T-cell (primary cell): ENCODE measurements at places on chromosomes 3 and 15.

DNA sequence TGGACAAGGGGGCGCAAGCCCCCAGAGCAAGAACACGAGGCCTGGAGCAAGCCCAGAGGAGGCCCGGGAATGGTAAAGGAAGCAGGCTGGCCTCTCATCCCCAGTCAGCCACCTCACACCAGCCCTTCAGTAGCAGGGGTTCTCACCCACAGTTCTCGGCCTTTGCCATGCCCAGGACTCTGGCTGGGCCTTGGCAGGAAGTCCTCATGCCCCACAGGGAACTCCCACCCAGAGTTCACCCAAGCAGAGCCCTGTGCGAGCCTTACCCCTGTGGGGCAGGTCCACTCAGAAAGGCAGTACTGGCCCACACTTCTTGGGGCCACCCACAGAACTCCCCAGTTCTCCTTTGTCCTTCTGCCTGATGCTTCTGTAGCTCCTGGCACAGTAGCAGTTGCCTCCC is 30.3 kb downstream of the CYP11A1 start:
- no peak for DNase-seq

DNA sequence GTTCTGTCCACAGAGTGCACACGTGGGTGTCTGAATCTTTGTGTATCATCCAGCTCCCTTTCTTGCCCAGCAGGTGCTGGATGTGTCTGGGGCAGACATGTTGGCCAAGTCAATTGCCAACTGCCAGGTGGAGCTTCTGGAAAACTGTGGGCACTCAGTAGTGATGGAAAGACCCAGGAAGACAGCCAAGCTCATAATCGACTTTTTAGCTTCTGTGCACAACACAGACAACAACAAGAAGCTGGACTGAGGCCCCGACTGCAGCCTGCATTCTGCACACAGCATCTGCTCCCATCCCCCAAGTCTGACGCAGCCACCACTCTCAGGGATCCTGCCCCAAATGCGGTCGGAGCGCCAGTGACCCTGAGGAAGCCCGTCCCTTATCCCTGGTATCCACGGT is 12.5 kb upstream of the RPP14 start:
- DNase-seq, result no peak

GRCh38 chr3:10743366-10744097 is 72.5 kb upstream of the SLC6A11 start:
- no peak for DNase-seq

DNA sequence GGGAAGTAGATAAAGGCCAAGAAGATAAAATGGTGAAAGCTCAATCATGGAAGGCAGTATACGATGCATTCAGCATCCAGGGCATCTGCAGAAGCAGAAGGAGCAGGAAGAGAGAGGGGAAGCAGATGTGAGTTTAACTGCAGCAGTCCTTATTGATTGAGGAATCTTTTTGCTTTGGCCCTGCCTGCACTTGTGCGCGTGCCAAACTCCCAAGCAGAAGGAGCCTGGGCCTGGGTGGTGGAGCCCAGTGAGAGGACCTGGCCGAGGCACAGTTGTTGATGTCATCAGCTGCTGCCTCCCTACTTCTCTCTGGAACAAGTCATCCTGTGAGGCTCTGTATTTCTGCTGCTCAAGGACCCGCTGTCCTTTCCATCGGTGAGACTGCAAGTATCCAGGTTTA is 65.5 kb upstream of the ROPN1 start:
- DNase-seq, result no peak

DNA sequence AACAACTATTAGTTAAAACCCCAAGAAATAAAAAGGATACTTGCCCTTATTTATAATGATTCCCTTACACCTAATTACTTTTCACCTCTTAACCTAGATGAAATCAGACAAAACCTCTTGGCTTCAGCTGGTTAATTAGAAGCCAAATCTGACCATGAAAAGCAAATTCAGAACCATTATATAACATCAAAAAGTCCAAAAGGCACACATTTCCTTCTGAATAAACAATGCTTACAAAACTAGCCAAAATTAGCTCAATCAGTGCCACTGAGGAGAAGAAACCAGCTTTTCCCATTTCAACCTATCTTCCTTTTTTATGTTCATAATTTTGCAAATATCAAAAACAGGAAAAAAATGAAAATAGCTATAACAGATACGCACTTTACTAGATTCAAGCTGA is 3.2 kb downstream of the EHHADH start:
- DNase-seq, result no peak

DNA sequence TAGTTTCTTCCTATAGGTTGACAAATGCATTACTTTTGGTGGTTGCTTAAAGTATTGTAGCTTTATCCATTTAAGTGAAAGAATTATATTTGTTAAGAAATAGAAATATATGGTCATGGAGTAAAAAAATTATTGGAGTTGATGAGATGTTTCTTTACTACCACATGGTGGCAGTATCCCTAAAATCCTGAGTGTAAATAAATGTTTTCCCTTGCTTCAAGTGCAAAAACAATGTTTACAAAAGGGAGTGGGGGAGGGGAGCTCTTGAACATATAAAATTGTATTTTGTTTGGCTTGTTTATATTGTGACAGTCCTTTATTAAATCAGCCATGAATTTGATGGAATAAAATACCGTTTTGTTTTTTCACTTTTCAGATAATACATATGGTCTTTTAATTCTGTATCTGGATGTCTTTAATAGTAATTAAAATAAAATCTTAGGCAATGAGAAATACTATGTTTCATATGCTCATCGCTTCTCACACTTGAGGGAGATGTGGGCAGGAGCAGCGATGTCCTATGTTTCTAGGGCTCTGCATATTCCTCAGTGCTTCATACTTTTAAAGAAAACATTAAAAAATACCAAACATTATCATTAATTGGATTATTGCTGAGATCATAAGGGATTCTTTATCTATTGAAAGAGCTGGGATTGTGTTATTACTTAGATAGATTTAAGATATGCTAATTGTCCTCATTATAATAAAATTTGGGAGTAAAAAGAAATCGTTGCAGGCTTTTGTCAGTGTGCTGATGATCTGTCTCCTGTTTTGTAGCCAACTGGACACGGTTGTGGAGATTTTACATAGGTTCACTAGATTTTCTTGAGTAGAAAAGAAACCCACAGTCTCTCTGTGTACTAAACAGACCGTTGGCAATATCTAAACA is 349.7 kb downstream of the TUSC7 start:
- DNase-seq, result no peak

GRCh38 chr15:52112203-52112750 is 298 bp downstream of the BCL2L10 start:
- DNase-seq, result peak; percentile 40

- DNase-seq, result no peak
Observed at GRCh38 chr15:90837094-90837493, 31.3 kb upstream of the FURIN start.

DNA sequence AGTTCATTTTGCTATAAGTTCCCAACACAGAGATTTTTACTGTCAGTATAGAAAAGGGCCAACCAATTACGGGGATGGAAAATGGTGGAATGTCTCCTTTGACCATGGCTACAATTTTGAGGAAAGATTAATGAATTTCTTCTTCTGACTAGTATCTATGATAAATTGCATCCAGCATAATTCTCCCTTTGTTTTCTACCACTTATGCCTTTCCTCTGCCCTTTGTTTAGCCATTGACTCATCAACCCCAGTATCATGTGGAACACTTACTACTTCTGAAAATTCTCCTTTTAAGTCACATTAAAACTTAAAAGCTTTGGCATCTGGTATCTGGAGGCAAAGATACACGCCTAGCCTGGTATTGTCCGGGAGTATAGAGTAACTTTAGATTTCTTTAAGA is 92.9 kb upstream of the CADPS start:
- DNase-seq, result no peak

DNA sequence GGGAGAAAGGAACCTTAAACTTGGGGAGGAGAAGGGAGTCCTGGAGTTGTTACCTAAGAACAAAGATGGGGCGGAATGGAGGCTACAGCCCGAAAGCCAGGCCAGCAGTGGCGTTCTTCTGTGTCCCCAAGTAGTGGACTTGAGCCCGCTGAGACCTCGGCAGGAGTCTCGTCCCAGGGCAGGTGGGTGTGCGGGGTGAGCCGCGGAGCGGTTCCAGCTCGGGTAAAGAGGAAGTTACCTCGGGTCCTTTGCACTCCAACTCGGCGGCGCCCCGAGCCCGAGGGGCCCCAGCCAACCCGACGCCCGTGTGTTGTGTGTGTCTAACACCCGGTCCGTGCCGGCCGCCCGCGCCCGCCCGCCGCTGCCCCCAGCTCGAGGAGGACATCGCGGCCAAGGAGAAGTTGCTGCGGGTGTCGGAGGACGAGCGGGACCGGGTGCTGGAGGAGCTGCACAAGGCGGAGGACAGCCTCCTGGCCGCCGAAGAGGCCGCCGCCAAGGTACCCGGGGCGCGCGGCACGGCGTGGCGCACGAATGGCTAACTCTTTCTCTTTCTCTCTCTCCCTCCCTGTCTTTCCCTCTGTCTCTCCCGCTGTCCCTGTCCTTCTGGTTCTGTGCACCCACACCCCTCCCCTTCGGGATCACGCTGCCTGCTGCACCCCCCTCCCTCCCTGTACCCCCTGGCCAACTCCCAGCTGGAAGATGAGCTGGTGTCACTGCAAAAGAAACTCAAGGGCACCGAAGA is 959 bp downstream of the TPM1 start:
- no peak for DNase-seq

DNA sequence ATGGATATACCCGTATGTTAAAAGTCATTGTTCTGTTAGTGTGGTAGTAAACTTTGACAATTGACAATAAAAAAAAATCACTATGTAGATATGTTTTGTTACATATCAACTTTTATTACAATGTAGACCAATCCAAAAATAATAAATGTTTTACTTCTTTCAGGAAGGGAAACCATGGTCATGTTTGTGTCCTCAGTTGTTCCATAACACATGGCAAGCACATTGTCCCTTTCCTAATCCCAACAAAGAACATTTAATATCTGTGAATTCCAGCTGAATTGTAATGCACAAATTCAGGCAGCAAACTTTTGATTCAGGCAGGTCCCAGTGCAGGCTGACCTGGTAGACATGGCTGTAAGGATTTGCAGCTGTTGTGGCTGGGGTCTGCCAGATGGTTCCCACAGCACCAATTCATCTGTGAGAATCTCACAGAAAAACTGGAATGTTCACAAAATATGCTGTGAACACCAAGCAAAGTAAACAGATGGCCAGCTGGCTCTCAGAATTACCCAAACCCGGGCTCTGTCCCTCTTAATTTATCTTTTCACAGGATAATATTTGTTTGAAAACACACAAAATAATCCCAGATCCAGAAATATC is 1.9 kb upstream of the SPG21 start:
- no peak for DNase-seq

DNA sequence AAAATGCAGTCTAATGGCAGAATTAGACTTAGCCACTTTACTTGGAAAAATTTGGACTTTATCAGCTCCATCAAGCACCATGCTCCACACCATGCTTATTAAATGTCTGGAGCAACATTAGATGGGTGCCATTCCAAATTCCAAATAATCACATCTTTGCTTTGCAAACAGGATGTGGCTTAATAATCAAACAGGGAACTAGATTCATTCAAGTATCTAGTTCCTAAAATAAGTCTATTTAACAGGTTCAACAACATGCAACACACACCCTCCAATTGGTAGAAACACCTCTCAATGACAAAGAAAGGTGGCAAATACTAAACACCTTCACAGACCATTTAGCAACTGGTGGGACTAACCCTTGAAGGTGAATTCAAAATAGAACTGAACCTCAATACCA is 3.5 kb downstream of the HEXA start:
- no peak for DNase-seq

GRCh38 chr3:36428445-36428844 is 48.1 kb downstream of the STAC start:
- DNase-seq, result no peak

- DNase-seq, result no peak
Observed at GRCh38 chr15:57735431-57735830, 28.9 kb downstream of the POLR2M start.

- peak; percentile 52 for DNase-seq
Observed at GRCh38 chr15:28935316-28935715, 49.5 kb downstream of the APBA2 start.

- DNase-seq, result no peak
Observed at GRCh38 chr3:107208796-107209195, 168.4 kb upstream of the CCDC54 start.

DNA sequence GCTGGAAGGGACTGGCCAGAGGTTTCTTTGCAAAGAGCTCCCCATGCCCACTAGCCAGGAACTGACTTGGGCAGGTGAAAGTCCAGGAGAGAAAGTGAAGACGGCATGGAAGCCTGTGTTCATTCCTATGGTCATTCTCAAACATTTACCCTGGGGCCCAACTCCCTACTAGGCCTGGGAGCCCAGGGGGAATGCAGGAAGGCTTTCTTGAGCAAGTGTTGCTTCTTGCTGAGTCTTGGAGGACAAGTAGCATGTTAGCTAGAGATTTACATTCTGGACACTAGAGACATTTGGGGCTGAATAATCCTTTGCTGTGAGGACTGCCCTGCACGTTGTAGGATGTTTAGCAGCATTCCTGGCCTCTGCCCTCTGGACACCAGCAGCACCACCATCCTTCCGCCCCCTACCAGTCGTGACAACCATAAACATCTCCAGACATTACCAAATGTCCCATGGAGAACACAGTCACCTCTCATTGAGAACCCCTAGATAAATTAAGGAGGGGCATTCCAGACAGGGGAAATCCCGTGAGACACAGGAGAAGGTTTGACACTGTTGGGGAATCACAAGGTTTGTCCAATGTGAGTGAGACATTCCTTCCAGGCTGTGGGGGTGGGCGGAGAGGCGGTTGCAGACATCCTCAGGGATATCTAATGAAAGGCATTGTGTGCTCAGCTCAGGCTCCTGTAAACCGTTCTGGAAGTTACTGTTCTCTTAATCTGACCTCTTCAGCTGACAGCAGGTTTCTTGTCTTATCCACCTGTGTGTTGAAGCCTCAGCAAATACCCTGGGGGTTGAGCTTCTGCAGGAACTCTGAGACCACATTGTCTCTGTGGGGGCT is 236.2 kb downstream of the TLE3 start:
- no peak for DNase-seq

GRCh38 chr3:189449084-189449483 is 182.1 kb upstream of the TP63 start:
- DNase-seq, result no peak

DNA sequence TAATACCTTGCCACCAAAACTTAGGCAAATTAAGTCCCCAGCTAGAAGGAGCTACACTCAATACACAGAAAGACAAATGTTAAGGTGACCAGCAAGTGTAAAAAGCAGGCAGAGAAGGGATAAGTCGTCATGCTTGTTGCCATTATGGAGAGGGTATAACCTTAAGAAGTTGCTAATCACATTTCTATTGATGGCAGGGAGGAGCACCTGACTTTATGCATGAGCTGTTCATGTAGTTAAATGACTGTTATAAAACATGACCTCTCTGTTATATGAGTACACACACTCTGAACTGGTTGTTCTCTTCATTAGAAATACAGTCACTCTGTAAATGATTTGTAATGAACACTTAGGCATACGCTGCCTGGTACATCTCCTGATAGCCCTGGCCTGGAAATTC is 6.6 kb upstream of the CCNL1 start:
- DNase-seq, result no peak
